Keratinocyte (primary cell): ENCODE measurements at places on chromosomes 12 and 14.

- DNase-seq, result no peak
Observed at GRCh38 chr12:5827591-5827990, 117.5 kb downstream of the ANO2 start.

- DNase-seq, result no peak
Observed at GRCh38 chr12:31876568-31877424, 82.4 kb upstream of the RESF1 start.

GRCh38 chr12:110007881-110008280 lies 8.7 kb downstream of the ANKRD13A start:
- no peak for DNase-seq

- no peak for DNase-seq
Observed at GRCh38 chr12:43099691-43100163, 452.3 kb downstream of the ADAMTS20 start.

DNA sequence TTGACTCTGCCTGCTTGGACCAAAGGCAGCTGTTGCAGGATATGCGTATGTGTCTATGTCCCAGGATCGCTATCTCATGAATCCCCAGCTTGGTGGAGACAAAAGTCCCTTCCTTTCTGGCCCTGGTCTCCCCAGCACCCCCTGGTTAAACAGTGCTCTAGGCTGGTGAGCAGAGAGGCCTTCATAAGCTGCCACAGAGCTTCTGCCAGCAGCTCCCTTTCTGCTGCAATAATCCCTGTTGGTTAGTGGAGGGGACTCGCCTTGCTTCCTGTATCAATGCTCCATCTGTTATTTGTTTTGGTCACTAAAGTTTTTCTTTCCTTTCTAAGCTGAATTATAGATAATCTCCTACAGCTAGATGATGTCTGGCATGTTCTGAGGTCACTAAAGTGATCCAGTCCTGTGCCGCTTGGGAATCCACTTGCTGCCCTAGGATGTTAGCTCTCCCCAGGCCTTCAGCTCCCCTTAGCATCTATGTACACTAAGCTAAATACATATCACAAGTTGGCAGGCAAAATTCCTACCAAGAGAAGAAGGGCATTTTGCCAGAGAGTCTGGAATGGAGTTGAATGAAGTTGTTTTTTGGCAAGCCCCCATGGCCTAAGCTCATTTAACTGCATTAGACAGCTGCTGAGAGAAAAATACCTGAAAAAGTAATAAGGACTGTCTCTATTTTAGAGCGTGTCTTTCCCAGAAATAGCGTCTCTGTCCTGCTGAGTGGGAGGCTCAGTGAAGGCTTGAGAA lies 47.8 kb downstream of the RDH12 start:
- DNase-seq, result no peak

DNA sequence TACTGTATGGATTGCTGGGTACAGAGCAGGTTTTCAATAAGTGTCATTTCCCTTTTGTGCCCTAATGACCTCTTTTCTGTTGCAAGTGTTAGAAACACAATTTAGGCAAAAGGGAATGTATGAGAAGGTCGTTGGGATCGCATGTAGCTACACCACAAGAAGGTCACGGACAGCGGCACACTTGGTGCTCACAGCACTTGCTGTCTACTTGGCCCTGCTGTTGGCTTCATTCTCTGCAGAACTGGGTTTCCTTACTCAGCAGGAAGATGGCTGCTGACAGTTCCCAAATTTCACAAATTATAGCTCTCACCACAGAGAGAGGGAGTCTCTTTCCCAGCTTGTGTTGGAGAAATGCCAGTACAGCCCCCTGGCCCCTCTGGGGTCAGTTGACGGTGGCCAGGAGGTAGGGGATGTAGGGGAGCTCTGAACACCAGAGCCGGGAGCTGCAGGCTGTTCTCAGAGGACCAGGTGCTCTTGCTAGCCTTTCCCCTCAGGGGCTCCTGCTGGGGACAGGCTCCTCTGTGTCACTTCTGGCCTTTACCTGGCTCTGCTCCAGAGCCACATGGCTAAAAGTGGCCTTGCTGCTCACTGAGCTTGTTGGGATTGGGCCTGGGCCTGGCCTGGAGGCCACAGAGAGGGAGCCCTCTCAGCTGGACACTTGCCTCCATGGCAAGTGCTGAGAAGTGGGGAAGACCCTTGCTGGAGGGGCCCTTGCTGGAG lies 50.9 kb upstream of the BCL7A start:
- DNase-seq, result no peak
